Breast epithelium (tissue), 4 donors: ENCODE measurements at places on chromosomes 2 and 18.

DNA sequence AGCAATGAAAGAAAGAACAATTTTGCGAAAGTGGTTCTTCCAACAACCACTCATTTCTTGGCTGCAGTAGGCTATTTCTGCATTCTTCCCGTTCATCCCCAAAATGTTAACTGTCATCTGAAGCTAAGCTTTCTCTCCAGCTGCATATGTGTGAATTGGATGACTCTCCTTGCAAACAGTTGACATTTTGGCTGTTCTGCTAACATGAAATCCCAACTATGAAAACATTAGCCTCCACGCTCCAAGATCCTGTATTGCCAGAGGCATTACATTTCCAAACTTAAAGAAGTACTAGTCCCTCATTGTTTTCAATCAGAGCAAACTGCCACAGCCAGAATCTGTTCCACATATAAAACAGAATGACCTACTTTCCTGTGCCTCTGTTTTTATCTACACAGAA, 88.5 kb downstream of the TGIF1 start:
- no peak for DNase-seq

GRCh38 chr2:65639156-65639864, 206.9 kb upstream of the SPRED2 start:
- DNase-seq = no peak

GRCh38 chr2:47265751-47266231, 110.7 kb upstream of the STPG4 start:
- DNase-seq = no peak

DNA sequence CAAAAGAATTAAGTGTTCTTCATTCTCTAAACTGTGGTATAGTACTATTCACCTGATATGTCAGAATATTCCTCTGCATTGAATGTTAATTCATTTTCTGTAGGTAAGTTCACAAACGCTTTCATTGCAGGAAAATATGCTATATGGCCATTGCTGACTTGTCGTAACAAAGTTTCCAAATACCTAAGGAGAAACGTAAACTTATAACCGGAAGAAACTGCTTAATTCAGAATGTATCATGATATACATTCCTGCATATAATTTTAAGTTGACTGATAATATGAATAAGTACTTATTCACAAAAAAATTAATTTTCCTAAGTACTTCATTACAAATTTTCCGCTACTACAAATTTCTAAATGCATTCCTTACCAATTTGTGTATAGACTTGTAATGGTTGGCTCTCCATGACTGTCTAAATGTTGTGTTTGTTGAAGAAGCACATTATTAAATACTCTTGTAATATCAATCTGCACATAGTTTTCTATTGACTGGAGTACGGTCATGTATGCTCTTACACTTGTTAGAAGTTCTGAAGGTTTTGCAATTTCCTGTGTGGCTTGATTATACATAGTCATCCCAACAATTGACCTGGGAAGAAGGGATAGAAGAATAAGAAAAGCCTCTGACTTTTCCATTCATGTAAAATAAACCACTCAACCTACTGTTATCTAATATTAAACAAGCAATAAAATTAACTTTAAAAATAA, 85.4 kb downstream of the NCKAP1 start:
- DNase-seq = no peak

DNA sequence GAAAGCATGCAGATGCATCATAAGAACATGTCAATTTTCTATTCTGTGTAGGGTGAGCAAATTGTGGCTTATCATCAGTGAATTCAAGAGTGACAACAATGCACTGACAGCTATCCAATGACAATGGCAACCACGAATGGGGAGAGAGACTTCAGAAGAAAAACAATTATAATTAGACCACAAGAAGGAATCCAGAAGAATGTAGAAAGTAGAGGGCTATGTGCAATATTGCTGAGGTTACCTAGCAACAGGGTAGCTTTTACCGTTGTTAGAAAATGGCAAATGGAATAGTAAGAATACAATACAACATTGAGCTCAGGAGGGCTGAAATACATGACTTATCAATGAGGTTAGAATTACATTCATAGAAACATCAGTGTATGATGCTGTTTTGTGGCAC, 71.1 kb upstream of the SESTD1 start:
- DNase-seq = no peak

DNA sequence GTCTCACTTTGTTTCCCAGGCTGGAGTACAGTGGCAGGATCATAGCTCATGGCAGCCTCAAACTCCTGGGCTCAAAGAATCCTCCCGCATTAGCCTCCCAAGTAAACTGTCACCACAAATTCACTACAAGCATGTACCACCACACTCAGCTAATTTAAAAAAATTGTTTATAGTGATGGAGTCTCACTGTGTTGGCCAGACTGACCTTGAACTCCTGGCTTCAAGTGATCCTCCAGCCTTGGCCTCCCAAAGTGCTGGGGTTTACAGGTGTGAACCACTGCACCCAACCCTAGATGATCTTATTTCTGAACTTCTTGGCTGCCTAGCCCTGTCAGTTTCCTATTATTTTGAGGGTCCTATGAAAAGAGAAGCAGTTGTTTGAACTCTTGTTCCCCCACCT, 14.8 kb downstream of the DYNC2LI1 start:
- no peak for DNase-seq

DNA sequence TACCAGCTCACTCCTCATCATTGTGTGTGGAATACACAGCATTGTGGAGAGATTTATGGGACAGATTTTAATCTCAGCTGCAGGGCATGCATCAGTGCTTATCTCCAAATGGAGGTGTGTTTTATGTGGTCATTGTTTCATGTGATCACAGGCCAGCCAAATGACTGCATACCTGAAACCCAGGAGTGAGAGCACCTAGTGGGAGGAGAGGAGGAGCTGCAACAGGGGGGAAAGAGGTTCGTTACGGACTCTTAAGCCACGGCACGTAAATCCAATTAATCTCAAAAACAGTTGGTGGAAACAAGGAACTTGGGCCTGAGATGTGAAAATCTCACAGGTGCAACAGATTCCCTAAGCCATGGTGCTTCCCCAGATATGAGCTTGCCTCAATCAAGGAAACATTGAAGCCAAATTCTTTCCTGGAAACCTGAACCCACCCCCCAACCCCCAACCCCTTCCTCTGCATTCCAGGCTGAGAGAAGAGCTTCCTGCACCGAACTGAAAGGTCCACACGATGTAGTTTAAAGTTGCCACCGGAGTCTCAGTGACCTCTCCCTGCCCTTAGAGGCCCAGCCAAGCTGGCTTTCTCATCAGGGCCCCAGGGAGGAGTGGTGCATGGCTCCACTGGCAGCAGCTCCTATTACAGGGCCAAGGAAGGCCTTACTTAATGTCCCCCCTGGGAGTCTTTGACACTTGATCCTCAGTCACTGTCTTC, 167.4 kb downstream of the C1D start:
- DNase-seq = no peak

- DNase-seq = no peak
These were observed 167.1 kb upstream of the RBMS1 start for GRCh38 chr2:160660741-160661140.

- DNase-seq = no peak
These were observed 173.7 kb downstream of the PTPRM start for GRCh38 chr18:7740821-7741220.

DNA sequence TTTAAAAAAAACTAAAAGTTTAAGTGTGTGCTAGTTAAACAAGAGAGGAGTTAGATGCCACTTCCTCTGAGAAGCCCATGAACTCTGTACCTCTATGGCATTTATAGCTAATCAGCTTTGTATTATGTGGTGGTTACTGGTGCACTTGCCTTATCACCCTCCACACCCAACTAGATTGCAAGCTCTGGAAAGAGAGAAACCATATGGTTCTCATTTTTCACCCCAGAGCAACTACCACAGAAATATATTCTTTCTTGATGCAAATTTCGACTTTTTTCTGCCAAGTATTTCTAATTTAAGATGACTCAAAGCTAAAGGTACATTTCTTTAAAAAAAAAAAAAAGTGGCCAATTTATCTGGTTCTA, 24.2 kb downstream of the RAPH1 start:
- DNase-seq = no peak

GRCh38 chr18:12497296-12497695, 89.6 kb downstream of the PRELID3A start:
- DNase-seq = no peak

DNA sequence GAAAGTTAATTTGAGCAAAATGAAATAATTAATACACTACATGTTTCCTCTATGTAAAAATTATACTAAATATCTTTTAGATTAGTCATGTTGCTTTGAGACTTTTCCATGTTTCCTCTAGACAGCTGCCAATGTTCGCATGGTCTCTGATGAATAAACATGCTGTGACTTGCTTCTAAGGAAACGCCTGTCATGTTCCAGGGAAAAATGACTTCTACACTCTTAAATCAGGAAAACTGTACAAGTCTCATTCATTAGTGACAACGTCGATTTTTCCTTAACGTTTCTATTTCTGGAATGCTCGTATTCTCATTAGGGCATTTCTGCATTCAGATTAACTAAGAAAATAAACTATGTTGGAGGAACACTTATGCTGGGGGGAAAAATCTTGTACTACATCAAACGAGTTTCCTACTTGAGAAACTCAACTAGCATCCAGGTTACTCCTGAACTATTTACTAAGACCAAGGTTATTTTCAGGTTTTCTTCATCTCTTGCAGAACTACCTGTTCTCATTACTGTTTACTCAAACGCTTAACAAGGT, 1.6 kb downstream of the COBLL1 start:
- DNase-seq = no peak

- DNase-seq = no peak
These were observed 37.0 kb downstream of the TPRKB start for GRCh38 chr2:73700131-73700611.

DNA sequence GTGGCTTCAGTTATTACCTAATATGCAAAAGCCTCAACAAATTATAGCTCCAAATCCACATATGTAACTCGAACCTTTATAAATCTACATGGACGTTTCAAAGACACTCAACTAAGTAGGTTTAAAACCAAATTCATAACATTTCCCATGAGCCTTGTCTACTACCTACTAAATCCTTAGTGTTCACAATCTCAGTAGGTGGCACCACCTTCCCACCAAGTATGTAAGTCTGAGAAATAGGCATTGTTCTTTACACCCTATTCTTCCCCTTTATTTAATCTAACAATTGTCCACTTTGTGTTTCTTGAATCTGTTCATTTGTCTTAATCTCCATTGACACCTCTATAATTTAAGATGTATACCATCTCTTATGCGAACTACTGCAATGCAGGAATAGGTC, 4.6 kb downstream of the PIGN start:
- DNase-seq = no peak

DNA sequence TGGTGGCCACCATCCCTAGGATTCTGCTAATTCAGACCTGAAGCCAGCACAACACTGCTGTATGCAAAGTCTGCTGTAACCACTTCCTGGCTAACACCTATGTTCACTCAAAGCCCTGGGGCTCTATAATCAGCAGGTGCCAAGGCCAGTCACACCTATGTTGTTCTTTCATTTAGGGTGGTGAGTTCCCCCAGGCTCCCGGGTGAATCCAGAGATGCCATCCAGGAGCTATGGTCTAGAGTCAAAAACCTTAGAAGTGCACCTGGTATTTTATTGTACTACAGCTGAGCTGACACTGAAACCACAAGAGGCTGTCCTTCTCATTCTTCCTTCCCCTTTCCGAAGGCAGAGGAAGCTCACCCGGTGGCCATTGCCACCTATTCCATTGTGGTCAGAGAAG, 46.2 kb upstream of the CCDC141 start:
- DNase-seq = no peak

- no peak for DNase-seq
These were observed 34.3 kb downstream of the AFF3 start for GRCh38 chr2:100107906-100108647.

DNA sequence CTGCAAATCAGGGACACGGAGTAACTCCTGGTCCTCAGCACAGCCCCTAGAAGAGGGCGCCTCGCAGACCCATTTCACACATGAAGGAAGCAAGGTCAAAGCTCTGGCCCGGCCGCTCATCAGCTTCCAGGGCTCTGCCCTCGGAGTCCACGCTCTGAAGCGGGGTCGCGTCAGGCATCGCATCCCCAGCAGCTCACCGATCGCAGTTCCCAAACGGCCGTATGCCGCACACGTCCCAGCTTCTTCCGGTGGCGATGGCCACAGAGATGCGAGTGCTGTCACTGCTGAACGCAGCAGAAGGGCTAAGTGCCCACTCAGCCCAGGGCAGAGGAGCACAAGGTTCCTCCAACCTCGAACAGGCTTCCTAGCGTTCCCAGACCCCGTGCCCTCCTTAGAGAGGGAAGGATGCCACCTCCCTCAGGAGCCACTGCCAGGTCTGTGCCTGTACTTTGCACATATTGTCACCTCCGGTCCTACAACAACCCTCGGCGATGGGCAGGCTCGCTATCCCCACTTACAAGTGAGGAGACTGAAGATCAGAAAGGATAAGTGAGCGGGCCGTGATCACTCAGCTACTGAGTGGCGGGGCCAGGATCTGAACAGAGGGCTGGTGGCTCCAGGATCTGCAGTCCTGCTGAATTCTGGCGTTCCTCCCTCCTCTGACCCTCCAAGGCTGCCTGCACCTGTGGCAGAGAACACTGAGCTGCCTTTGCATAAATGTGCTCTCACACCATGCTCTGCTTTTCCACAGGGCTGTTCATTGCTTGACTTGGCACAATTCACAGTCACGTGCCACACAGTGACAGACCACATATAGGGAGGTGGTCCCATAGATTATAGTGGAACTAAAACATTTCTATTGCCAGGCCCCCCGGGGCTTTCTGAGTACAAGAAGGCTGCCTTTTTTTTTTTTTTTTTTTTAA, 71.4 kb downstream of the COPS8 start:
- DNase-seq = no peak

GRCh38 chr2:148342086-148342485, 302.5 kb upstream of the EPC2 start:
- DNase-seq = no peak
